CD4-positive, alpha-beta T cell (primary cell): ENCODE measurements at places on chromosomes 11 and 22. TPM values are rescaled to one million over a fixed set of nuclear protein-coding genes. Genes with fewer than 3 reads are reported as not detected.

GRCh38 chr11:72789493-72790131, 4.2 kb downstream of the STARD10 start:
- no peak for DNase-seq

DNA sequence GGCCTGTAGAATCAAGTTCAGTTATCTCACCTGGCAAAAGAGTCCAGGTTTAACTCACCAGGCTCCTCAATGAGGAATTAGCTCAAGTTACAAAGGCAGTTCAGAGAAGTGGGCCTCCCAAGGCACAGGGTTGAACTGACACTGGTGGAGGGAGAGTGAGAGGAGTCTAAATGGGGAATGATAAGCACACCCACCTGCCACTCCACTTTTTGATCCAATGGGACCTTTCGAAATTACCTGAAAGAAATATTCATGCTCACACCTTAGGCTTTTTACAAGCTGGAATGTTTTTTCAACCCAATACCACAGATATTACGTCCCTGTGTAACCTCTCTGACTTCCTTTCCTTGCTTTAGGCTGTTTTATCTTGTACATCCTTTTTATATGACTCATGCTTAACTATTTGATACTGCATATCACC, 642.7 kb upstream of the TENM4 start:
- no peak for DNase-seq

DNA sequence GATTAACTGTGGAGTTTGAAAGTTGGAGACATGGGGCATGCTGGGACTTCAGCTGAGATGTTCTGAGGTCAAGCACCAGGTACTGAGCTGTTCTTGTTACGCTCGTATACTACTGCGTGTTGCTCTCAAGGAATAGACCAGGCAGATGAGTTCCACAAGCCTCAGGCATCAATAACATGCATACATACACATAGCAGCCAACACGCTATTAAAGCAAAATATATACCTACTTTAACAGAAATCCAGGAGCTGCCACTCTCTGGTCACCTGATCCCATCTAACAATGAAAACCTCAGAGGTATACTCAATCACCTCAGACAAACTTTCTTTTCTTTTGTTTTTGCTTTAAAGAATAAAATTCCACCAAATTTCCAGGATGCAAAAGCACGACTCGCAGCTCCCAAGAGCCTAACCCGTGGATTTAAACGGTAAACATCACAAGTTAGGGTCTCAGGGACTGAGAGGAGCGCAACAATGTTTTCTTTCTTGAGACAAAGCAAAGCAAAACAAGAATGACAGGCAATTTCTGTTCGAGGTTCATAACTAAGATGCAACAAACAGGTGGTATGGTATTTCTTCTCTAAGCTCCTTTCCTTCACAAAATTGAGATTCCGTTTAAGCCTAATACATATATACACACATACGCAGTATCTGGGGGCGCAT, 16.5 kb downstream of the BLID start:
- DNase-seq: no peak

DNA sequence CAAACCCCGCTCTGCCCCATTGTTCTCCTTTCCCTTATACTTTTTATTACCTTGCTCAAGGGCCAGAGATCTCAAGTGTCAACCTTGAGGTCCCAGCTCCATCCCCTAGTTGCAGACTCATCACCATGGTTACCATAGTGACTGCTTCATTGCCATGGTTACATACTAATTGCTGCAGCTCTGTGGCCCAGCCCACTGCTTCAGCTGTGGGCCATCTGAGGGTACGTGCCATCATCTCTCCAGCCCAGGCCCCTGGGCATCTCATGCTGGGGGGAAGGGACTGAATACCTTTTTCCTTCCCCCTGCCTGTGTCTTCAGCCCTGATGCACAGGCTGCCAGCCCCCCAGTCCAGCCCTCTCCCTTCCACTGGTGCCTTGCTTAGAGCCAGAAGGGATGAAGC, 22.2 kb downstream of the TREH start:
- DNase-seq: no peak

NNMT gene
- not detected for total RNA-seq

- no peak for DNase-seq
These were observed 47.2 kb upstream of the SLC22A12 start for GRCh38 chr11:64543818-64544217.

CLP1 gene
- 24.2 TPM for total RNA-seq

DNA sequence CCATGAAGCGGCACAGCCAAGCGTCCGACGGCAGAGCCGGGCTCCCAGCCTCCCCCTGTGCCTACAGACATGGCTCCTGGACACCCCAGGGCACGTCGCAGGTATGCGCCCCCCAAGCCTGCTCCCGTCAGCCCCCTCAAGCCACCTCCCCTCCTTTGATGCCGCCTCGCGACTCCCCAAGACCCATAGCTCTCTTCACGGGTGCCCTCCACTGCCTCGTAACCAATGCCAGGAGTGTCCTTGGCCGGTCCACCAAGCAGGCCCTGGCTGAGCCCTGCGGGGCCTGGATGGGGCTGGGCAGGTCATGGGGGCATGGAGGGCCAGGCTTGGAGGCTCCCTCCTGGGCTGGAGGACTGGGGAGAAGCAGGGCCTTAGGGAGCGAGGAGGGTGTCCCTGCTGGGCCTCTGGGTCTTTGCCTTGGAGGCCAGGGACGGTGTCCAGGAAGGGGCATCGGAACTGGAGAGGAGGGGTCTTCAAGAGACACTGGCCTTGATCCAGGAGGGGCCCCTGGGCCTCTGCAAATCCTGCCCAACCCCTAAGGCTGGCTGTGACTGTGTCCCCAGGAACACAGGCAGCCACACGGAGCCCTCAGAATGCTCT, 9.2 kb downstream of the ANO9 start:
- no peak for DNase-seq

DNA sequence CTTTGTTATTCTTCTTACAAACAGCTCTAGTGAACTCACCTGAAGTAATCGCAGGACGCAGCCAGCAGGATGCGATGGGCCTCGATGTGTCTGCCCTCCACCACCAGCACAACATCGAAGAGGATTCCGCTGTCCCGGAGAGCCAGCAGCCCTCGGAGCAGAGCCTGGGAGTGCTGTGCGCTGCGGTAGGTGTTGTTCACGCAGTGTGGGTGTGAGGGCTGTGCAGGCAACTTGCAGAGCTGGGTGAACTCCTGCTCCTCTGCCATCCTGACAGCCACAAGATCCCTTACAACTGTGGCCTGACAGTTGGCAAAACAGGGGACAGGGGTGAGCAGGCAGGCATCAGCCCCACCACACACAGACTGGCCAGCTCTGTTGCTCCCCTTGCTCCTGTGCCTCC, 6.6 kb downstream of the KLHL22 start:
- no peak for DNase-seq
